Liver (tissue), 10 donors: ENCODE measurements at places on chromosomes 1 and 21. TPM values are rescaled to one million over a fixed set of nuclear protein-coding genes. Genes with fewer than 3 reads are reported as not detected.

The SH2D1B gene
- 0.28 TPM for polyA plus RNA-seq

The DENND2C gene
- 4.9 TPM for polyA plus RNA-seq

The ARHGEF16 gene
- polyA plus RNA-seq, result 2.4 TPM

The TLR5 gene
- polyA plus RNA-seq, result 1.1 TPM

The RNU5D-1 gene
- not detected for polyA plus RNA-seq

The KIAA1614 gene
- 0.29 TPM for polyA plus RNA-seq

DNA sequence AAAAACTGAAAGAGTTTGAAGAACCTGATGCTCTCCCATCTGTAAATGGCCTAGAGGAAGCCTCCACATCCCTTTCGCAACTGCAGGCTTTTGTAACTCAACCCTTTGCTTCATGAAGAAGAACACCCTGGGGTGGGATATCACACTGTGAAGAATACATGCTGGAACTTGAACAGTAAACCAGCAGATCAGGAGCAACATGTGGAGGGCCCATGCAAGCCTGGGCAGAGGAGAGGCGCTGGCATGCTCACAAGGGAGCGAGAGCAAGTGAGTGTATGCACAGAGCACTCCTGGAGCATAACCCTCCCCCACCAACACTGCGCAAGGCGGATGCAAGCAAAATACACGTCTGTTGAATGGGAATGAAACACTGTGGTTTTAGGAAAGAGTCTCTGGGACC is 24.6 kb upstream of the SPAG17 start:
- H3K4me1 ChIP-seq, result no peaks in the 10 kb centered on the region
- no peaks in the 10 kb centered on the region for H3K27me3 ChIP-seq
- H3K4me3 ChIP-seq, result no peak overlapping the region
- H3K27ac ChIP-seq, result no peak overlapping the region
- no peaks in the 10 kb centered on the region for H3K36me3 ChIP-seq
- no peak for DNase-seq

DNA sequence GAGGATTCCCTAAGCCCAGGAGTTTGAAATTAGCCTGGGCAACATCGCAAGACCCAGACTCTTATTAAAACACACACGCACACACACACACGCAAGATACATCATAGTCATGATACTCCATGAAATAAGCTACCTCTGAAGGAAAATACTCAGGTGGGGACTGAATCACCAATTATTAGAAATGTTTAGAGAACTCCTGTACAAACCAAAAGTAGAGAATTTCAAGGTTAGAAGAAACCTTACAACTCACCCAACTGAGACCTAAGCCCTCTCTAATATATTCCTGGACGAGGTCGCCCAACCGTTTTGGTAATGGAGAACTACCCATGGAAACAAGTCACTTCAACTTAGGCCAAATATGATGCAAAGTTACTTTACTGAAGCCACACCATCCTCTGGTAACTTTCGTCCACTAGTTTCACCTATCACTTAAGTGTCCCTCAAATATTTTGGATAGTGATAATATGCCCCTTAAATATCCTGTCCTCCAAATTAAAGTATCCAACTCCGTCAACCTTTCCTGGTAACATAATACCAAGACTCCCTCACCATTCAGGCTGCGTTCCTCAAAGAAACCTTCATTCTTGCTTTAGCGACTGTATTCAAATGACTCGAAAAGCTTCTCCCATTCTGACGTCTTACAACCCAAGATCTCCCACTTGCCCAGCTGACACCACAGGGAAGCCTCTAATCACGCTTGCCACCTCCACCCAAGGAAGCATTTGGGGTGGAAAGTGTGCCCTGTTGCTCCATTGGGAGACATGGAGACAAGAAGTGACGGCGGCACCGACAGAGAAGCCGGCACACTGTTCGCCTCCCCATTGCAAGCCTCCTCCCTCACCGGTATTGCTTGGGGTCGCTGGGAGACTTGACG is 856 bp downstream of the NRDC start:
- no peaks in the 10 kb centered on the region for H3K27me3 ChIP-seq
- H3K4me1 ChIP-seq, result no peaks in the 10 kb centered on the region
- H3K4me3 ChIP-seq, result peak overlapping the region; percentile 98

DNA sequence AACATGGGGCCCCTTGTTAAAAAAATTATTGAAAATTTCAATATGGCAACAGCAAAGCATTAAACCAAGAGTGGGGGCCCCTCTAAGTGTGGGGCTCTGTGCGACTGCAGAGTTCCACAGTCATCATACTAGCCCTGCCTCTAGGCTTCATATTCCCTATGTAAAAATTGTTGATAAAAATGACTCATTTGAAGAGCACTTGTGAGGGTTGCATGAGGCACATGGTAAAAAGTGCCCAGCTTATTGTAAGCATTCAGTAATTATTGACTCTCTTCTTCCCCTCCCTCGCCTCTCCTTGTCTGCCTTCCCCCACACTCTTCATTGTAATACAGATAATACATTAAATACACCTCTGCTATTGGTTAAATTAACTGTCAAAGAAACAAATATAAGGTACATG is 86.7 kb upstream of the PTBP2 start:
- H3K36me3 ChIP-seq, result no peaks in the 10 kb centered on the region
- DNase-seq, result no peak
- H3K27ac ChIP-seq, result no peak overlapping the region
- H3K4me3 ChIP-seq, result no peak overlapping the region

- H3K4me3 ChIP-seq, result peak overlapping the region; percentile 37
- no peak for DNase-seq
- no peaks in the 10 kb centered on the region for H3K36me3 ChIP-seq
- peak overlapping the region; percentile 88 for H3K27ac ChIP-seq
- no peaks in the 10 kb centered on the region for H3K27me3 ChIP-seq
- H3K4me1 ChIP-seq, result no peaks in the 10 kb centered on the region
Measured at GRCh38 chr21:16534408-16535101, 804.8 kb downstream of the USP25 start.

DNA sequence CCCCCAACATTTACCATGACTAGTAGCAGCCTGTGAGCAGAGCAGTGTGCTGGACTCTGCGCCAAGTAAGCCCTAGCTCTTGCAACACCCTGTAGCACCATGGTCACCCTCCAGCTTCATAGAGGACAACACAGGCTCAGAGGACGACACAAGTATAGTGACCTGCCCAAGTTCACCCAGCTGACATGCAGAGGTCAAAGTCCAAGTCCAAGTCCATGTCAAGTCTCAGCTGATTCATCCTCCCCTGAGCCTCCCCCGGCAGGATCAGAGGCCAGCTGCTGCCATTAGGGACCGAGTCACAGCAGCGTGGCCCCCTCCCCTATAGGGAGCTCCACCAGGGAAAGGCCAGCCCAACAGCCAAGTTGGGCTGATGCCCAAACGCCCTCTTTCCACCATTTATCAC is 15.9 kb downstream of the SDC3 start:
- peaks cover 3% of the 10 kb centered on the region for H3K4me1 ChIP-seq
- no peaks in the 10 kb centered on the region for H3K27me3 ChIP-seq
- no peaks in the 10 kb centered on the region for H3K36me3 ChIP-seq
- no peak overlapping the region for H3K4me3 ChIP-seq
- H3K27ac ChIP-seq, result no peak overlapping the region
- no peak for DNase-seq

DNA sequence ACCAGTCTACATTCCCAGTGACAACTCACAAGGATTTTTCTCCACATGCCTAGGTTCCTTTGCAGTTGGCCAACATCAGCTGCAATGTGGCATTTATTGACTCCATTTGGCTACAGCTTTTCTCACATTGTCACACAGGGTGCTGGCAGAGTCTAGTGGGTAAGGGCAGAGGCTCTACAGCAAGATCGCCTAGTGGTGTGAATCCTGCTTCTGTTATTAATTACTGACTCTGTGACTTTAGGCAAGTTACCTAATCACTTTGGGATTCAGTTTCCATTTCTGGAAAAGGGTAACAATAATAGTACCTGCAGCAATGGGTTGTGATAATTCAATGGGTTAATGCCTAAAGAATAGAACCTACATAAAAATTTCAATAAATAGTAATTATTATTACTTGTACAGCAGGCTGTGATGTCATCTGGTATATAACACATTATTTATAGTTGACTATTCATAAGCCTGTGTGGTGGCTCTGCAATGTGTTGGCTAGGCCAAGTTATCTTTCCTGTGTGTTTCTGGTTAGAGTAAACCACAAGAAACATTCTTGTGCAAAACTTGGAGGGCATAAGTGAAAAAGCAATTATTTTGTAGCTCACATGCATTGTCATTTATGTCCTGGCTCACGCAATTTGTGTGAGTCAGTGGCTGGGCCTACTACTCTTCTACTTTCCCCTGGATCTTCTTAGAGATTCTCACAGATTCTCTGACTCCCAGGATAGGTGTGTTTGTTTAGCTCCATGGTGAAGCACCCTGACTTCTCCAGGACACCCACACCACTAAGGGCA is 59.5 kb downstream of the PTGS2 start:
- no peaks in the 10 kb centered on the region for H3K4me1 ChIP-seq
- no peaks in the 10 kb centered on the region for H3K36me3 ChIP-seq
- no peak overlapping the region for H3K27ac ChIP-seq
- no peaks in the 10 kb centered on the region for H3K27me3 ChIP-seq
- DNase-seq, result no peak

DNA sequence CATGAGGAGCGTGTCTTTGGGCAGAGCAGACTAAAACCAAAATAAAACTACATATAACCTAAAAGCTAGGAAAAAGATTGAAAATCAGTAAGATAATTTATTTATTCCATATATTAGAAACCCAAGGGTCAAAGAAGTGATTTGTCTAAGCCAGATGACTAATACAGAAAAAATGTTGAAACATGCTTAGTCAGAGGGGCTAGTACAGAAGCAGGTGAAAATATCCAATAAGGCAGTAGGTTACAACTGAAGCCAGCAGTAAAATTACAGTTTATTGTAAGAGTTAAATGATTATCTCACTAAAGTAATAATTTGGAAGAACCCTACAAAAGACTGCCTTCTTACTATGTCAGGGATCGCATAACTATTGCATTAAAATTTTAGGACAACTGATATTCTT is 1190.9 kb upstream of the PRMT6 start:
- no peaks in the 10 kb centered on the region for H3K36me3 ChIP-seq
- H3K4me3 ChIP-seq, result no peak overlapping the region
- no peaks in the 10 kb centered on the region for H3K4me1 ChIP-seq
- no peak overlapping the region for H3K27ac ChIP-seq
- H3K27me3 ChIP-seq, result no peaks in the 10 kb centered on the region

- no peaks in the 10 kb centered on the region for H3K27me3 ChIP-seq
- no peak overlapping the region for H3K27ac ChIP-seq
- H3K36me3 ChIP-seq, result peaks cover 26% of the 10 kb centered on the region
- no peak overlapping the region for H3K4me3 ChIP-seq
- no peak for DNase-seq
Measured at GRCh38 chr21:36223451-36223850, 66.8 kb downstream of the DOP1B start.

GRCh38 chr1:86156566-86157455 is at the start of gene COL24A1:
Gene COL24A1, minus strand, starts transcription at chr1:86156772. Its CDS starts 376 bp downstream, at chr1:86156396.
- DNase-seq, result no peak
- H3K27me3 ChIP-seq, result no peaks in the 10 kb centered on the region
- peaks cover 24% of the 10 kb centered on the region for H3K4me1 ChIP-seq
- no peaks in the 10 kb centered on the region for H3K36me3 ChIP-seq
- peak within 1 kb of the TSS; percentile 35 for H3K4me3 ChIP-seq

GRCh38 chr1:47521034-47521881 is 83.4 kb downstream of the FOXD2 start:
- no peaks in the 10 kb centered on the region for H3K36me3 ChIP-seq
- no peak for DNase-seq
- no peak overlapping the region for H3K27ac ChIP-seq
- H3K27me3 ChIP-seq, result no peaks in the 10 kb centered on the region
- H3K4me3 ChIP-seq, result no peak overlapping the region

GRCh38 chr1:203459671-203460201 is 15.9 kb upstream of the PRELP start:
- H3K4me1 ChIP-seq, result no peaks in the 10 kb centered on the region
- H3K27me3 ChIP-seq, result no peaks in the 10 kb centered on the region
- DNase-seq, result no peak
- H3K36me3 ChIP-seq, result no peaks in the 10 kb centered on the region
- no peak overlapping the region for H3K27ac ChIP-seq

DNA sequence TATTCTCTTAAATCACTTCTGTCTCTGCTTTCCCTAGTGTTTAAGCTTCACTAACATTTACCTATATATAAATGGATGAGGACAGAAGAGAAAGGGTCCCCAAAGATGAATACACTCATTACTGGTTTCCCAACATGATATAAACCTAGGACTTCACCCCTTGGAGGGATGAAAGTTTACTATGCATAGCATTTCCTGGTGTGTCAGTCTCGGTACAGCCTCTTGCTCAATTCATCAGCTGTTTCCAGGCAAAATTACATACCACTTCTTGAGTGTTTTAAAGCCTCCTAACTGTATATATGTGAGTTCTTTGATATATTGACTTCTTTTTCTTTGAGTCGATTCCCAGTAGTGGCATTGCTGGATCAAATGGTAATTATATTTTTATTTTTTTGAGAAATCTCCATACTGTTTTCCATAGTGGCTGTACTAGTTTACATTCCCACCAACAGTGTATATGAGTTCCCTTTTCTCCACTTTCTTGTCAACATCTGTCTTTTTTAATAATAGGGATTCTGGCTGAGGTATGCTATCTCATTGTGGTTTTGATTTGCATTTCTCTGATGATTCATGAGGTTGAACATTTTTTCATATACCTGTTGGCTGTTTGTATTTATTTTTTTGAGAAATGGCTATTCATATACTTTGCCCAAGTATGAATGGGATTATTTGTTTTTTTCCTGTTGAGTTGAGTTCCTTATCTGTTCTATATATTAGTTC is 259.3 kb upstream of the CACYBP start:
- no peaks in the 10 kb centered on the region for H3K4me1 ChIP-seq
- no peak for DNase-seq
- H3K4me3 ChIP-seq, result no peak overlapping the region
- H3K36me3 ChIP-seq, result no peaks in the 10 kb centered on the region
- no peak overlapping the region for H3K27ac ChIP-seq

- H3K27me3 ChIP-seq, result no peaks in the 10 kb centered on the region
- peaks cover 37% of the 10 kb centered on the region for H3K4me1 ChIP-seq
- H3K27ac ChIP-seq, result no peak overlapping the region
- H3K4me3 ChIP-seq, result no peak overlapping the region
Measured at GRCh38 chr21:36471254-36471723, 8.6 kb downstream of the CLDN14 start.

DNA sequence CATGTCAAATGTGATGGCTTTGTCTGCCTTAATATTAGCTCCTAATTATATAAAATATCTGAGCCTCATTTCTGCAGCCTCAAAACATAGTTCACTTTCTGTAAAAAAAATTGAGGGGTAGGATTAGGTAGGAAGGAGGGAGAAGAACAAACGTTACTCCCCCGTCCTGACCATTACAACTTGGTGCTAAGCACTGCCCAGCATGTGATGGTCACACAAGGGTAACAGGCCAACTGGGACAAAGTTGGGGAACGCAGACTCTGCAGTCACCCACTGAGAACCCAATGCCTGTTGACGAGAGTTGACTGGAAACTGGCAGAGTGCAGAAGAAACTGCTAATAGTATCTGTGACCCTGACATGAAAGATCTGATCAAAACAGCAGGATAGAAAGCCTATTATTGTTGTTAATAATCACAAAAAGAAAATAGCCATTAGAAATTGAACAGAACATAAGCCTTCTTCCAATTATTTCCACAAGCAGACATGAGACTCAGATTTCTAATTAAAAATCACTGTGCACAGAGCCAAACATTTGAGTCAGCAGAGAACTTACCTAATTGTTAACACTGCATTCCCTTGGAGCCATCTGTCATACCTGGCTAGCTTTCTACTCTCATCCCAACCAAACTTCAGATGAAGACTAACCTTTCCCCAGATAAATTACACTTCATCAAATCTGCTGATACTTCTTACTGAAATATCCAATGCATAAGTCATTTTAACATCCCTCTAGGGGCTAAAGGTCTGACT is 5.5 kb downstream of the SORT1 start:
- no peaks in the 10 kb centered on the region for H3K27me3 ChIP-seq
- no peak overlapping the region for H3K27ac ChIP-seq
- peaks cover 8% of the 10 kb centered on the region for H3K4me1 ChIP-seq
- no peaks in the 10 kb centered on the region for H3K36me3 ChIP-seq
- DNase-seq, result no peak
- H3K4me3 ChIP-seq, result no peak overlapping the region
